ENCODE measurements at places on chromosomes 5 and 9.

GRCh38 chr5:33409435-33410170 is 31.2 kb upstream of the TARS1 start:
- no peak for DNase-seq

GRCh38 chr9:94084314-94084713 is at the start of gene PTPDC1:
Gene PTPDC1 (plus strand): TSS chr9:94084464. CDS start chr9:94084531, 67 bp downstream.
- no peak for DNase-seq

DNA sequence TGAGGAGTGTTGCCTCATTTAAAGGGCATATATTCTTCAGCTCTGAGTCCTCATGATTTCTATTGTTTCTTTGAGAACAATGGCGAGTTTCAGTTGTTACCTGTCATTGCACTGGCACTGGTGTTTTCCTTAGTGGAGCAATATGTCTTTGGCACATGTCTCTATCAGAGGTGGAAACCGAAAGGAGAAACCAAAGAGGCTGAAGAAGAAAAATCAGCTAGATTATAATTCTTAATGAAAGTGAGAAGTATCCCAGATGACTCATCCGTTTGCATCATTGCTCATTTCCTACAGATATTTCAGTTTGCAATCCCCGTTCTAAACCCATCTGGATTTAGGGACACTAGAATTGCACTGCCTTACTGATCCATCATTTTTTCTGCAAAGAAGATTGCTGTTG is 324.6 kb downstream of the TMEM232 start:
- DNase-seq = no peak

DNA sequence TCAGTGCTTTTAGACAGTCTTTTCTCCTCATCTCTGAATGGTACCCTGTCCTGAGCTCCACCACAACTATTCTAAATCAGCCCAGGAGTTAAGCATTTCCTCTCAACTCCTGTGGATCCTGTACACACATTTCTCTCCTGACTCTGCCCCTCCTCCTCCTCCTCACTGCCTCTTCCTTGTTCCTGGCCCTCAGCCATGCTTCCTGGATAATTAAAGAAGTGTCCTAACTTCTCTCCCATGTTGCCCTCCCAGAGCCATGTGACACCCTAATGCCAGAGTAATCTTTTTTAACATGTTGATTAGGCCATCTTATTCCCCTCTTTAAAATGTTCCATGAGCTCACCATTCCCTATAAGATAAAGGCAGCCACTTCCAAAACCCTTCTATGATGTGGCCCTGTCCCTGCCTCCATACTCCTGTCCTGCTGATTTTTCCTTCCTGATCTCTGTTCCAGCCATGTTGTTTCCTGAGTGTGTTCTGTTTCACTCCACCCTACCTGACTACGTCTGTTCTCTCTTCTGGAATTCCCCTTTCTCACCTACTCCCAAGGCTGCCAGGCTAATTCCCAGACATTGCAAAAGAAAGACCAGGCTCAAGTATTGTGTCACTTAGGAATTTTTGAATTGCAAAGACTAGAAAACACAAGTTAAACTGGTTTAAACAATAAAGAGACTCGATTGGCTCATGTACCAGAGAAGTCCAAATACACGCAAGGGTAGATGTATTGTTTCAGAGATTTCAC is 295.2 kb downstream of the MAST4 start:
- no peak for DNase-seq

DNA sequence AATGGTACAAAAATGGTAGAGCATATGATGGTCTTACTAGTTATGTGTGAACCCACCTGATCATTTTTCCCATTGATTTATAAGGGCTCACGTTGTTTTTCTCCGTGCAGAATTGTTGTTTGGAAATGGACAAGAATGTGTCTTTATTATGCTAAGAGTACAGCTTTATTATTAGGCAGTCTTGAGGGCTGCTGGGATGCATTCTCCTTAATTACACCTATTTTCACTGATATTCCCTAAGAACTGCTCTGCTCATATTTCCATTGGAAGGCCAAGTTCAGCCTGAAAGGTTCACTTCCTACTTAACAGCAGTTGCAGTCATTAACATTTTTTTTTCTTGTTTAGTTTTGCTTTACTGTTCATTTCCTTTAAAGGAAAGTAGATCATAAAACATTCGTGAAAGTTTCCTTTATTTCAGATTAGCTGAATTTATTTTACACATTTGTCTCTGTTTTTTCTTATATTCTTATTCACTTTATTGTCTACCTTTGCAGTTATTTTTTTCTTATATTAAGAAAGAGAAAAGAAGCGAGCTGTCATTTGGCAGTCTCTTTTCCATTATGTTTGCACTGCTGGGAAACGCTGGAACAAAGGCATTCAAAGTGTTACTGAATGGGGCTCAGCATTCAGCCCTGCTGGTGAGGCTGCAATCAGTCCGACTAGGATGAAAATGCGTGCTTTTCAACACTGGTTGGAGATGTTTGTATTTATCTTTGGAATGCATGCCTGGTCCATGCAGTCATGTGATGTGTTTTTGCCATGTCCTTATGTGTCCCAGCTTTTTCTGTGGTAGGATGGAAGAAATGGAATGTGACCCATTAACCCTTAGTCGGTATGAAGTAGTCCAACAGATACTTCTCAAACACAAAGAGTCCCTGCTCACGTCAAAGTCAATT is 602.7 kb upstream of the ZNF608 start:
- no peak for DNase-seq

DNA sequence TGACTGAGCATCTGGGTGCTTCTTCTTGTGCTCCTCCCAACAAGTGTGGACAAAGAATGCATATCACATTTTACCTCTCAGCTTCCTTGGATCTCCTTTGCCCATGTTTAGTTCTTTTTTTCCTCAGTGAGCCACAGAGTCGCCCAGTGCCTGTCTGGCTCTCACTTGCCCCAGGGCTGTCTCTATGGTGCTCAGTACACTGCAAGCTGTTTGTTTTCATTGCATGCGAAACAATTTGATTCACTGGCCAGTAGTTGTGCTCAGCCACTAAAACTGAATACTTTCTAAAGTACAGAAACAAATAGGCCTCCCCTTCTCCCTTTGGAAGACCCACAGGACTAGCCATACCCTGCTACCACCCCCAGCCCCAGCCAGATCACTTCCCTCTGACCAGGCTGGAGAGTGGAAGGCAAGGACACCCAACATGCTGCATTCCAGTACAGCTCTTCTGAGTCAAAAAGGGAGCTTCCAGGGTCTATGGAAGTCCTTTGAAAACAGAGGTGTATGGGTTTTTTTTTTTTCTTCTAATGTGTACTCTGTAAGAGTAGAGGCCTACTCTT is 3.8 kb downstream of the LHFPL2 start:
- no peak for DNase-seq

GRCh38 chr5:109468737-109469420 is 59.1 kb upstream of the PJA2 start:
- peak; percentile 57 for DNase-seq

DNA sequence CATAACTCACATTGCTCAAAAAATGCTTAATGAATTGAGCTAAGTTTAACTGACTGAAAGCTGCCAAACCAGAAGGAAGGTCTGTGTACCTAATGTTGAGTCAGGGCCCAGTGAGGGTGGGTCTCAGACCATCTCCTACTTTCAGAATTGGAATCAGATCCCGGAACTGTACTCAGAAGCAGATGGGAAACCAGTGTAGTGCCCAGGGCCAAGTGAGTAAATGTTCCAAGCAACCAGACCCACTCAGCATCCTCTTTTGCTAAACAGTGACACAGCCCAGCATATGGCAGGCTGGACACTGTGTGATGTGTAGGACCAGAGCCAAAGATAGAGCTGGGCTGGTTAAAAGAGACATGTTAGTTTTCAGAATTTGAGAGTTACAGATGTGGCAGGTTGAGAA is 94.1 kb downstream of the PLCXD3 start:
- DNase-seq = no peak

DNA sequence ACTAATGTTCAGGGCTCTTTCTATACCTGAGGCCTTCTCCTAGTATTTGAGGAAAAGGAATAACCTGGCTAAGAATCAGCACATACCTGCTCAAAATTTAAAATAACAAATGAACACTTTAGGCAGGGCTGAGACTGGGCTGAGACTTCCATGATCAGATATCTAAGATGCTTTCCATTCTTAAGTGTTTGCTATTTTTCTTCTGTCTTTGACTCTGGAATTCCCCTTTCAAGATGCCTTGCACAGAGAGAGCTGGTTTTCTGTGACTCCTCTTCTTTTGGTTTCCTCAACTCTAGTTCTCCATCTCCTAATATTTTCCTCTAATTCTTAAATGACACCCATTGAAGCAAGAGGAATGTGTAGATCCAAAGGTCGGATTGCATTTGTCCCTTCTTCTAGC is 61.1 kb downstream of the DPYSL3 start:
- DNase-seq = no peak

DNA sequence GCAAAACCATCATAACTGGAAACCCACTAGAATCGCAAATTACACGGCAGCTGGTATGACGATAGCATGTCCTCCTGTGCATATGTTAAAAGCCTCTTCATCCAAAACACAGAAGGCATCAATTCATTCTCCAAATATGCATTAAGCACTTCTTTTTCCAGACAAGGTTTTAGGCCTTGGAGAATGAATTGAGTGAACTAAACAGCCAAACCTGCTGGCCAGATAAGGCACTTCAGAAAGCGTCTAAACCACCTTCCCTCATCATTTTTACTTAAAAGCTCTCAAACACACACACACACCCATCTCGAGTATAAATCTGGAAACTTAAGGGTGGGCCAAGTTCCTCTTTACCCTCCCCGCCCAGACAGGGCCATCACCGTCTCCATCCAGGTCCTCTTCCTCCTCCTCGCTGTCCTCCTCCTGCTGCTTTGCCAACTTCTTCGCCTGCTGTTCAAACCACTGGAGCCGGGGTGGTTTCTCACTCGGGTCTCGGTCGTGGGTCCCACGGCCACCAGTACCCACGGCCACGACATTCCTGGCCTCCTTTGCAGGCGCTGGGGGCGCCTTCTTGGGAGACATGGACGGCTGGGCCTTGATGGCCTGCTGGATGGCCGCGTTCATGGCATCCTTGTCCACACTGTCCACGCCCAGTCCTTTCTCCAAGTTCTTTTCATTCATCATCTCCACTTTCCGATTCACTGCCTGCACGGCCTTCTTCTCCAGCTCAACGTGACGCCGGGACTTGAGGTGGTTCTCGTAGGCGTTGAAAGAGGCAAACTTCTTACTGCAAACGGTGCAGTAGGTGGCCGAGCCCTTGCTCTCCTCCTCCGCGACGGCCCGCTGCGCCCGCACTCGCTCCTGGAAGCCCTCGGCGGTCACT is 696 bp downstream of the ZNF622 start:
- peak; percentile 42 for DNase-seq

GRCh38 chr5:167415779-167416746 is 875.4 kb upstream of the WWC1 start:
- DNase-seq = no peak

- no peak for DNase-seq
Observed at GRCh38 chr9:7967851-7968250, 168.3 kb upstream of the DMAC1 start.

DNA sequence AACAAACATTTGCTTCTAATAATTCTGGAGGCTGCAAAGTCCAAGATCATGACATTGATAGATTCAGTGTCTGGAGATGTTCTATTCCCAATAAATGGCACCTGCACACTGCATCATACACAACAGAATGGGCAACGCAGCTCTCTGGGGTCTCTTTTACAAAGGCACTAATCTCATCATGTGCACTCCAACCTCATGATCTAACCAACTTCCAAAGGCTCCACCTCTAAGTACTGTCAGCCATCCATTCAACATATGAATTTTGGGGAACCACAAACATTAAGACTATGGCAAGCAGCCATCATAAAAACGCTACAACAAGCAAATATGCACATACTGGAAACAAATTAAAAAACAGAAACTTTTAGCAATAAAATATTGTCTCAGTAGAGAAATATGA is 121.1 kb downstream of the CYLC2 start:
- DNase-seq = no peak

DNA sequence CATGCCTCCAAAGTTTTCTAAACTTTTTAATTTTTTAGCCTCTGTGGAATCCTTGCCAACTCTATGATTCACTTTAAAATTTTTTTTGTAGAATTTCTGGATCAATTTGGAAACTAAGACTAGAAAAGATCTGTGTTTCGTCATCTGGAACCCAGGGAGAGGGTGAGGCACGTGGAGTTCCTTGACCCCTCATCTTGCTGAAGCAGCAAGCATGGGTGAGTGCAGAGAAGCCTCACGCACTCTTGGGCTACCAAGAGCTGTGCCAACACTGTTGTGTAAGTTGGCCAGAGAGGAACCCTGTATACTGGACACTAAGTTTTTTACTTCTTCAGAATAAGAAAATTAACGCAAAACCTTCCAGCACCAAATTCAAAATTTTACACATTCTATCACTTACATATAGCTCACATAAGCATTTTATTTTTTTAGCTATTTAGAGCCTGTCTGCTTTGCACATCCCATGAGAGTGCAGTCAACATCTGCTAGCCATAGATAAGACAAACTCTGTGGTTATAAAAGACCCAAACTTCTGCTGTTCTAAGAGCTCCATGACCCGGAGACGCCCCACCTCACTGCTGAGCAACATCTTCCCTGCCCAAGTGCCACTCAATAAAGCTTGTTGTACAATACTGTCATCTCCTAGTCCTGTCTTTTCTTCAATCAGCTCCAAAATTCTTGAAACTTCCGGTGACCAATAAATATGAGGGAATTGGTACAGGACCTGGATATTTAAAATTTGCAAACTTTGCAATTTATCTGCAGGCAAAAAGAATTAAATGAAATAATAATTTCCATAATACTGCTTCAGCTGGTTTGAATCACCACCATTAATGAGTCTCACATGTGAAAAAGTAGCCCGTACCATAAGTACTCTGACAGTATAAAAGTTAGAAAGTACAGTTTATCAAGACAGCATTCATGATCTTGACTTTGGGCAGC is 69.7 kb upstream of the ADCY2 start:
- no peak for DNase-seq

DNA sequence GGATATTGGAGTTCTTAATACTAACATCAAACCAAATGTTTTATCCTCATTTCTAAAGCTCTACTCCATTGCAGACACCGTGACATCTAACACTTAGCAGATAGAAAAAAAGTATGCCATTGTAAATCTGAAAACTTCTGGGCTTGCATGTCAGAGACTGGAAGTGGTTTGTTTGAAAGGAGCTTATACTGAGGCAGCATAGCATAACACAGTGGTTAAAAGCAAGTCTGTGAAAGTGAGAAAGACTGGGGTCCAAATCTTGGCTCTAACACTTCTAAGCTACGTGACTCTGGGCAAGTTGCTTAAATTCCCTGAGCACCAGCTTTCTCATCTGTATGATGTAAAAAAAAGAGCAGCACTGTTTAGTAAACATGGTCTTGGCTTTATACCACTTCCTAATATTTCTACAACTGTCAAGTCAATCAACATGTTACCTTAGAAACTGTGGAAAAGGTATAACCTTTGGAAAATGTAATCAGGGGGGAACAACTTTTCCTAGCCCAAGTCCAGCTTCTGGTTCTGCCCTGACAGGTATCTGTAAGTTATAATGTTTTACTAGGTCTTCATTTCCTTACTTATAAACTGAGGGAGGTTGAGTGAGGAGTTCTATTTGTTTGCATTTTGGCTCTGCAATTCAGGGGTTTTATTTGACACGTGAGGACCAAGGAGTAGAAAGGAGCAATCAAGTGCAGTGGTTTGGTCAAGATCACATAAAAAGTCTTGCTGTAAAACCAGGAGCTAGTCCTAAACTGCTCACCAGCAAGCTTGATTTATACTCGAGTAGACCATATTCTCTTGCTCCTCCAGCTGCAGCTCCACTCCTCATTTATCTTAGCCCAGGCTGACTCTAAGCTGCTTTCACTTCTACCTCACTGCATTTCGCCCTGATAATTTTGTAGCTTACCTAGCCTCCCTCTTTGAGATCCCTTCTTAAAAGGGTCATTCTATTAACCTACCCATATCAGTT is 541.0 kb downstream of the RAB3C start:
- DNase-seq = no peak
